ENCODE measurements at places on chromosomes 7 and 10. TPM values are rescaled to one million over a fixed set of nuclear protein-coding genes. Genes with fewer than 3 reads are reported as not detected.

PNLIP gene
- not detected for polyA plus RNA-seq

- DNase-seq = no peak
Observed at GRCh38 chr10:94760586-94761178, 1.8 kb upstream of the CYP2C19 start.

DNA sequence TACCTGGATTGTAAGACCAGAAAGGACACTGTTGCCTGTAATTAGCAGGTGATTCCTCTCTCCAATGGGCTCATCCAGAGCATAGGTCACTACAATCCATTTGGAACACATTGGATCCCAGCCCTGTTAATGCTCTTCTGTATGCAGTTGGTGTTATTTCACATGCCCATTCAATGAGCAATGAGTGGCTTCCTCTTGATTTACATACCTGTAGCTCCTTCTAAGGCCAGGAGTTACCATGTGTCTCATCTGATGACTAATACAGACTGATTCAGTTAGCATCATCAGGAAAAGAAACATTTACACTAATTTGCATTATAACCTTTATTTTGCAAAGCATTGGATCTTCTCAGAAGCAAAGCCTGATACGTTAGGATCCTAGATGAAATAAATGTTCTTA, 83.1 kb upstream of the NPVF start:
- no peak for DNase-seq

FAM20C gene
- 15.5 TPM for polyA plus RNA-seq

DNA sequence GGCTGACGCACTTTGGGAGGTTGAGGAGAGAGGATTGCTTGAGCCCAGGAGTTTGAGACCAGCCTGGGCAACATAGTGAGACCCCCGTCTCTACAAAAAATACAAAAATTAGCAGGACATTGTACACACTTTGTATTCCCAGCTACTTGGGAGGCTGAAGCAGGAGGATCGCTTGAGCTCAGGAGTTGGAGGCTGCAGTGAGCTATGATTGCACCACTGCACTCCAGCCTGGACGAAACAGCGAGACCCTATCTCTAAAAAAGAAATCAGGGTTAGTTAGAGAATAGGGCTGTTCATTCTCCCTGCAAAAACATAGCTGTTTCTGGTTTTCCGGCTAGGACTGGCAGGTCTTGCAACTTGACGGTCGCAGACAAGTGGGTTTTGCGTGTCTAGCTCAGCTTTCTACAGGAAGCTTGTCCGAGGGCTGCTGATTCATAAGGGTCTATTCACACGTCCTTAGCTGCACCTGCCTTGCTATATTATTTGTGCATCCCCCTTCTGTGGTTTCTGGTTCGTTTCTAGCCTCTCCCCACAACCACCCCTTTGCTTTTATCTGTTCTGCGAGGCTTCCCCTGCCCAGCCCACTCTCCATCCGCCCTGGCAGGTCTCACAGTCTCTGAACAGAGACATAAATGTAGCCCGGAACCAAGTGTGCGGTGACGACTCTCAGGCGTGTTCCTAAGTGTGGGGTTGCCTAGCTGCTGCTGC, 10.7 kb downstream of the AMZ1 start:
- no peak for DNase-seq

All from A549 (cell line).